ENCODE measurements at places on chromosomes 11 and 22.
A peak's percentile ranks its signal among the peaks of the same experiment; 100 is the strongest.

GRCh38 chr11:112975493-112975892 lies 14.3 kb downstream of the NCAM1 start:
- no peak for DNase-seq

DNA sequence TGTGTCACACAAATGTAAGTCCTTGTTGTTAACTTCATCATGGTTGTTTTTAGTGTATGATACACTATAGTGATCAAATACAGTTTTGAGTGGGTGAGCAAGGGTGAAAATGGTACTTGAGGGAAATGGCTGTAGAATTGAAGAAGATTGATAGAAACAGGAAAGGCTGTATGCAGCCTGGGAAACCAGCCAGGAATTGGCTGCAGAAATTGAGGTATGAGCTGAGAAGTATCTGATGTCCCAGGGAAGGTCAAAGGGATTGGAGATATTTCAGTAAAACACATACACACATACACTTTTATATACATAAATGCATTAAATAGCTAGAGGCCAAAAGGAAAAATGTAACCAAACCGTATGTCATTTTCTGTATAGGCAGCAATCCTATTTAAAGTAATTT lies 13.1 kb upstream of the YAP1 start:
- DNase-seq = no peak

DNA sequence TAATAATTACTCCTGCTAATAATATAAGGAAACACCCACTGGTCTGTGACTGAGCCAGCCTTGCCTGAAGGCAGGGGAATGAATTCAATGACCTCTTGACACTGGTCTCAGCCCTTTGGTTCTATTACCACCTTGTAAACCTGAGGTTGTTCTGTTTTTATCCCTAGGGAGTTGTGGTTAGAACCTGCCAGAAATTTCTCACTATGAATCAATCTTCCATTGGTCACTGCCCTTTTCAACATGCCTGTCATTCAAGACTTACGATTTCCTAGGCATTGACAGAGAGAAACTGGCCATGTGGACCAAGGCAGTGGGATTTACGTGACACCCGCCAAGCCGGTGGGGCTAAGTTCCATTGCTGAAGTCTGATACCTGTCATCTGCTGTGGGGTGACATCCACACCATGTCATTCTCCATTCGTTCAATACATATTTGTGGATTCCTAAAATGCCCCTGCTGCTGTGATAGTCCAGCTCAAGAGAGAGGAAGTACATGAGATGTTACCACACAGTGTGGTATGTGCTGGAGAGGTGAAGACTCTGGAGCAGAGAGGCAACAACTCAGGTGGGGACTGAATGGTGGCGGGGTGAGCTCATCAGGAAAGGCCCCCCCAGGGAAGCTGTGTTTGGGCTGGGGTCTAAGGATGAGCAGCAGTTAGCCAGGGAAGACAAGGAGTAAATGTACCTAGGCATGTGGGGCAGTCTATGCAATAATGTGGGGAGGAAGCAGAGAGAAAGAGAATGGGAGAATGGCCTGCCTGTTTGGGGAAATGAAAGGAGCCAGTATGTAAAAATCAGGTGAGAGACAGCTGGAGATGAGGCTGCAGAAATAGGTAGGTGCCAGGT lies 15.2 kb upstream of the EHF start:
- DNase-seq = no peak

- DNase-seq = peak; percentile 42
Measured at GRCh38 chr11:65479184-65480145, 19.4 kb upstream of the MALAT1 start.

GRCh38 chr22:33896575-33897447 lies 23.5 kb downstream of the LARGE1 start:
- no peak for DNase-seq

DNA sequence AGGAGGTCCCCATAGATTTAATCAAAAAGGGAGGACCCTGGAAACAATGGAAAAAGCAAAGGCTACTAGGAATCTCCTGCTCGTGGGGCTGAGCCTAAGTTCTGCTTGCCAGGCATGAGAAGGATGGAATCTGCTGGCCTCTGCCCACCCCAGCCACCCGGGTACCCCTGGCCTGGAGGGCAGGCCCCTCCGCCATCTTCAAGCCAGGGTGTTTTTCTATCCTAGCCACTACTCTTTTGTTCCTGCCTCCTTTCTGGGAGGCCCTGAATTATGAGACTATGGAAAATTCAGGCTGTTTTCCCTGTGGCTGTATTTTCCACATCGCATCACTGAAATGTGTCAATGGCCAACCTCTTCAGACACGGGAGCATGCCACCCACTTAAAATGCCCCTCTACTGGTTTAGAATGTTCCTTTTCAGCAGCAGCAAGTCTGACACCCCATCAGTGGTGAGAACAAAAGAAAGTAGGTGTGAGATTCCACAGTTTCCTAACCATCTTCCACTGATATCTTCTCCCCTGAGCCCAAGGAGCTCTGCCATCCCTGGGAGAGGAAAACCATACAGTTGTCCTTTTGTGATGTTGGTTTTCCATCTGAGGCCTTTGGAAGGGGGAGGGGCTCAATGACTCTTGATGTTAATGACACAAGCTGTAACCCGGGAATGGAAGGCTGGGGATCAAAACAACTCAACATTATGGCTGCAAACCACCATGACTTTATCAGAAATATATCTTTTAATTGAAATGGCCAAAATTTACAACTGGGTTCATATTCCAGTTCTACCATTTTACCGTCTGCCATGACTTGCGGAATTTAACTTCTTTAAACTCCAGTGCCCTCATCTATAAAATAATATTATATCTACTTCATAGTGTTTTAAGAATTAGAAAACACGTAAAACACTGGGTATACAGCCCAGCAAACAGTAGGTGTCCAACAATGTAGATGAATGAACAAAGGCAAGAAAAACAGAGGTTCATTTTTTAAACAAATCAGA lies 22.2 kb downstream of the DKK3 start:
- no peak for DNase-seq

GRCh38 chr11:17638311-17638710 lies 81.1 kb upstream of the MYOD1 start:
- DNase-seq = no peak

- DNase-seq = no peak
Measured at GRCh38 chr11:57391539-57391938, 1.1 kb upstream of the PRG2 start.

DNA sequence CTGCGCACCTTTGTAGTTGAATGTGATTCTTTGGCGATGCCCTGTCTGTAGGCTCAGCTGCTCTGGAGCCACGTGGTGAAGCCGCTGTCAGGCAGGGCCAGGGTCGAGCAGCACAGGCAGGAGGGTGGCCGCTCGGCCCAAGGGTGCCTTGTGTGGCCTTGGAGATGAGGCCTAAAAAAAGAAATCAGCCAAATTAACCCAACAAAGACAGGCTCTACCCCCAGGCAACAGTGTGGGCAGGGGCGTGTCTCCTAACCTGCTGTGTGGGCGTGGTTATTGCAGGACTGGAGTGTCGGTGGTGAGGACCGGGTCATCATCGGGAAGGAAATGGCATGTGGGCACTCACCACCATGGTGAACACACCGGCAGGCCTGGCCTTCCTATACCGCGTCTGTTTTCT lies 34.3 kb downstream of the CTTN start:
- no peak for DNase-seq

GRCh38 chr11:61062181-61062930 lies 39.9 kb upstream of the CD5 start:
- DNase-seq = no peak

DNA sequence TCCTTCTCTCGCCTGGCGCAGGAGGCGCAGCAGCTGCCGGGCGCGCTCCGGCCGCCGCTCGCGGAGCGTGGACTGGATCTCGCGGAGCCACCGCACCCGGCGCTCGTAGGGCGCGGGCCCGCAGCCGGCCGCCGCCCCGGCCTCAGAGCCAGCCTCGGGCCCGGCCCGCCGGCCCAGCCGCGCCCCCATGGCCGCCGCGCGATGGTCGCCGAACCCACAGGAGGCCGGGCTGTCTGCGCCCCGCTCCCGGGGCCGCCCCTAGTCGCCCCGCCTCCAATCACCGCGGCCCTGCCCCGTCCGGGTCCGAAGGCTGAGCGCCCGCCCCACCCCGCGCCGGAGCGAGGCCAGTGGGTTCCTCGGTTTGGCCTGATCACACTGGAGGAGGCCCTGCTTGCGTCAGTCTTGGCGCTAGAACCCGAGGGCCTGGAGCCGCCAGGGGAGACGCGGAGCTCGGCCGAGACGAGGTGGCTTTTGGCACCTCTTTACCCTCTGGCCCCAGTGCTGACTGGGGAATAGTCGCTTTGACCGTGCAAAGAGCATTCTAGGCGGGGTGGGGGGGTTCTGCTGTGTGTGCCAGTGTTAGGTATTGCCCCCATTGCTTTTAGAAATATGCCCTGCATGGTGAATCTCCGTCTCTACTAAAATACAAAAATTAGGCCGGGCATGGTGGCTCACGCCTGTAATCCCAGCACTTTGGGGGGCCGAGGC lies at the start of gene LRRC75B:
Gene LRRC75B (minus strand): TSS at position 223 of the 708 bp plus-strand sequence. CDS start 34 bp downstream, at position 189.
- peak; percentile 48 for DNase-seq

- no peak for DNase-seq
Measured at GRCh38 chr11:11456866-11457265, 103.8 kb upstream of the CSNK2A3 start.

DNA sequence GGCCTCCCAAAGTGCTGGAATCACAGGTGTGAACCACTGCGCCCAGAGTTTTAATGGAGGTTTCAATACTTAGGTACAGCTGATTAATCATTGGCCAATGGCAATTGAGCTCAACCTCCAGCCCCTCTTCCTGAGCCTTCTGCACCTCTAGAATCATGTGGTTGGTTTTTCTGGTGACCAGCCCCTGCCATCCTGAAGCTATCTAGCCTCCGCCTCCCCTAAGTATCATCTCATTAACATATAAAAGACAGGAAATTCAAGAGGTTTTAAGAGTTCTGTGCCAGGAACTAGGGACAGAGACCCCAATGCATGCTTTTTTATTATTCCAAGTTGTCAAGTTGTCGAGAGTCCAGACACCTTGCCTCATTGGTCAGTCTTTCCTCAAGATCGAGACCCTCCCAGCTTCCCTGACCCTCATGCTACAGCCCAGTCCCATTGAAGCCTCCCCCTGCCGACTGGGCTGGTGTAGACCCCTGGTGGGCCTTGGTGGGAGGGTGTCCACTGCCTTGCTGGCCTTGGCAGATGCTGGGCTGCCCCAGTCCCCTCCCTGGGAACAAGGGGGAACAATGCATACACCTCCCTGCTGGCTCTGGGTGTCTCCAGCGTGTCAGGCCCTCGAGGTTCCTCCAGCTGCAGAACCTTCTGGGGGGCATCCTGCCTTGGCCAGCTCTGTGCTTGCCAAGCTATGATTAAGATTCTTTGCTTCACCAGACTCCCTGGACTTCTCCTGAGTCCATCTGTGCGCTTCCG lies 148.0 kb downstream of the CTTN start:
- DNase-seq = no peak

DNA sequence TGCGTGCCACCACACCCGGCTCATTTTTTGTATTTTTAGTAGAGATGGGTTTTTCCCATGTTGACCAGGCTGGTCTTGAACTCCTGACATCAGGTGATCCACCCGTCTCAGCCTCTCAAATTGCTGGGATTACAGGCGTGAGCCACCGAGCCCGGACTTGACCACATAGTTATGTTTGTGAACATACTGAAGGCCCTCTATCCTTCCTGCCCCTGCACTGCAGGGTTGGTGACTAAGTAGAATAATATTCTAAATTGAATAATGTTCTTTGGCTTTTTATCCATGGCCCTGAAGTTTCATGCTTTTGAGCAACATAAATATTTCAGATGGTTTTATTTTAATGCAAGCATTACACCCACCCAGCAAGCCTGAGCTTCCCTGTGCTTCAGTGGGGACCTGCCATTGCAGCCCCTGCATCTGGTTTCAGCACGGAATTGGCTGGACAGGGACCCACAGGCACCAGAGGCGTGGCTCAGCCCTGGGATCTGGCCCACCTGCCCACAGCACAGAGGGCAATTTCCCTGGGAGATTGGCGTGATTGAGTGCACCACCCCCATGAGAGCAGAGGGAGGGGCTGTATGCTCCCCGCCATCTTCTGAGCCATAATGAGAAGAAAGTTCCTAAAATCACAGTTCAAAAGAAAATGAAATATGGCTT lies 460.5 kb downstream of the BRD1 start:
- DNase-seq = no peak

- DNase-seq = no peak
Measured at GRCh38 chr11:119085437-119085847, 761 bp downstream of the HMBS start.

GRCh38 chr11:130608287-130608686 lies 159.8 kb downstream of the ADAMTS15 start:
- no peak for DNase-seq

GRCh38 chr11:101030692-101031091 lies 98.9 kb downstream of the PGR start:
- no peak for DNase-seq

- no peak for DNase-seq
Measured at GRCh38 chr11:15909937-15910598, 446.3 kb downstream of the SOX6 start.

DNA sequence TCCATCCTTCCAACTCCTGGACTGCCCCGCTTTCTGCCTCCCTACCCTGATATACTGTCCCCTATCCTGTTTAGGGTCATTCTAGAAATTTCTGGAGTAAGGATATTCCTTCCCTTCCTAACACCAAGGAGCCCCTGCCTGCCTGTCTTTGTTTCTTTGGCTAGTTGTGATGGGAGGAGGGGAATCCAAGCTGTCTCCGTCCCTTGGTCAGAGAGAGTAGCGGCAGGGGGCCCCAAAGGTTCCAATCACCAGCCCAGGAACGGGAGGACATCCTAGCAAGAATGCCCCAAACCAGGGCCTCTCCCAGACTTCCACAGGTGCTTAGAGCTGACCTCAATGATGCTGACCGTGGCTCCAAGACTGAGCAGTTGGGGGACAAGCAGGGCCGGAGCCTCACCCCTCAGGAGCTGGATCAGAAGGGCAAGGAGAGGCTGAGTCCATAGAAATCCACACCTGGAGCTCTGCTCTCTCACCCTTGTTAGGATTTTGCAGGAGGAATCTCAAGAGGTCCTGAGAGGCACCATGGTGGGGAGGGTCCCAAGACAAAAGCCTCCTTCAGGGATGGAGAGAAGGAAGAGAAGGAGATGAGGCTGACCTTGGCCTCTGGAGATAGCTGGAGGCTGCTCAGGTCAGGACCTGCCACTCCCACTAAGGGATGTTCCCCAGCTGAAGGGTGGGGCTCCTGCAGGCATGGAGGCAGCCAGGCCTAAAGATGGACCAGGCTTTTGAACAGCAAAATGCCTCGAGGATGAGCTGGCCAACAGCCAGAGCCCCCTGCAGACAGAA lies 13.6 kb downstream of the SLC22A12 start:
- no peak for DNase-seq

GRCh38 chr11:84136926-84137325 lies 850.8 kb upstream of the CCDC90B start:
- no peak for DNase-seq

GRCh38 chr11:95483339-95483738 lies 252.3 kb upstream of the SESN3 start:
- no peak for DNase-seq

- no peak for DNase-seq
Measured at GRCh38 chr11:128963744-128964325, 21.2 kb upstream of the TP53AIP1 start.

GRCh38 chr11:68436985-68437926 lies 23.3 kb upstream of the PPP6R3 start:
- peak; percentile 85 for DNase-seq
